ENCODE measurements at places on chromosomes 11 and 22. TPM values are rescaled to one million over a fixed set of nuclear protein-coding genes. Genes with fewer than 3 reads are reported as not detected.

Gene TREH
- total RNA-seq = 0.68 TPM

Gene KCNK7
- total RNA-seq = 20.2 TPM

Gene C11orf24
- 19.9 TPM for total RNA-seq

Gene DGCR6L
- 34.8 TPM for total RNA-seq

Gene P2RX3
- total RNA-seq = not detected

Gene CSF2RB
- 1.00 TPM for total RNA-seq

Gene DDI1
- not detected for total RNA-seq

Gene SLC35F2
- 14.7 TPM for total RNA-seq

Gene PRR5L
- total RNA-seq = 2.1 TPM

Gene BTBD18
- not detected for total RNA-seq

Gene TMEM191B
- total RNA-seq = 3.0 TPM

Gene GGTLC2
- not detected for total RNA-seq

Gene PNPLA5
- not detected for total RNA-seq

Gene PRG2
- total RNA-seq = not detected

Gene HINFP
- 13.2 TPM for total RNA-seq

Gene DDTL
- 1.7 TPM for total RNA-seq

Gene POU2AF1
- 2.6 TPM for total RNA-seq

Gene RIMBP3C
- 0.04 TPM for total RNA-seq

Gene FADS2
- 43.3 TPM for total RNA-seq

Gene PDGFD
- 0.76 TPM for total RNA-seq

Gene ST14
- 121 TPM for total RNA-seq

Gene SMTNL1
- total RNA-seq = not detected

Gene MFRP
- total RNA-seq = not detected

Data from esophagus mucosa (tissue), 1 donor.